Breast epithelium (tissue), 4 donors: ENCODE measurements at places on chromosomes 3 and 15. TPM values are rescaled to one million over a fixed set of nuclear protein-coding genes. Genes with fewer than 3 reads are reported as not detected.

- H3K36me3 ChIP-seq: no peaks in the 10 kb centered on the region
- H3K4me1 ChIP-seq: no peaks in the 10 kb centered on the region
- H3K27ac ChIP-seq: no peak overlapping the region
- no peaks in the 10 kb centered on the region for H3K27me3 ChIP-seq
- H3K4me3 ChIP-seq: no peak overlapping the region
These were observed 418.3 kb downstream of the OTOL1 start for GRCh38 chr3:161914703-161915417.

The PLOD2 gene
- 33.2 TPM for total RNA-seq

The TPRA1 gene
- total RNA-seq: 39.8 TPM

DNA sequence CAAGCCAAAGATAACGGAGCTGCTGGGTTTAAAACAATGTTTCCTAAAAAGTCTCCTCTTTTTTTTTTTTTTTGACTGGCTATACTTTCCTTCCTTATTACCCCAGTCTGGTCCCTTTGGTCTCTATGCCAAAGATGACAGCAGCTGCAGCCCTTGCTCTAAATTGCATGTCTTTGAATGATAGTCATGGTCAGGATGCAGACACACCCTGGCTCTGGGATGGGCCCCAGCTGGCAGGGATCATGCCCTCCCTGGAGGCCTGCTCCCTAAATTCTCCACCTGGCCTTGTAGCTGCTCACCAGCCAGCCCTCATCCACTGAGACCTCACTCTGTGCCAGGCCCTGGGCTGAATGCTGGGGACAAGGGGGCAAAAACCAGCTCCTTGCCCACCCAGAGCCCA, 95.8 kb downstream of the MESD start:
- no peaks in the 10 kb centered on the region for H3K27me3 ChIP-seq
- no peak overlapping the region for H3K4me3 ChIP-seq
- no peaks in the 10 kb centered on the region for H3K36me3 ChIP-seq
- no peak for DNase-seq
- H3K27ac ChIP-seq: no peak overlapping the region

The BCL2A1 gene
- total RNA-seq: 1.6 TPM

GRCh38 chr3:47406762-47407149, 25.9 kb downstream of the PTPN23 start:
- no peak overlapping the region for H3K27ac ChIP-seq
- H3K36me3 ChIP-seq: peaks cover 9% of the 10 kb centered on the region
- H3K4me3 ChIP-seq: no peak overlapping the region
- DNase-seq: no peak
